ENCODE measurements at places on chromosomes 1 and 21.

GRCh38 chr1:235734335-235734734, 84.8 kb upstream of the GNG4 start:
- no peak for DNase-seq

DNA sequence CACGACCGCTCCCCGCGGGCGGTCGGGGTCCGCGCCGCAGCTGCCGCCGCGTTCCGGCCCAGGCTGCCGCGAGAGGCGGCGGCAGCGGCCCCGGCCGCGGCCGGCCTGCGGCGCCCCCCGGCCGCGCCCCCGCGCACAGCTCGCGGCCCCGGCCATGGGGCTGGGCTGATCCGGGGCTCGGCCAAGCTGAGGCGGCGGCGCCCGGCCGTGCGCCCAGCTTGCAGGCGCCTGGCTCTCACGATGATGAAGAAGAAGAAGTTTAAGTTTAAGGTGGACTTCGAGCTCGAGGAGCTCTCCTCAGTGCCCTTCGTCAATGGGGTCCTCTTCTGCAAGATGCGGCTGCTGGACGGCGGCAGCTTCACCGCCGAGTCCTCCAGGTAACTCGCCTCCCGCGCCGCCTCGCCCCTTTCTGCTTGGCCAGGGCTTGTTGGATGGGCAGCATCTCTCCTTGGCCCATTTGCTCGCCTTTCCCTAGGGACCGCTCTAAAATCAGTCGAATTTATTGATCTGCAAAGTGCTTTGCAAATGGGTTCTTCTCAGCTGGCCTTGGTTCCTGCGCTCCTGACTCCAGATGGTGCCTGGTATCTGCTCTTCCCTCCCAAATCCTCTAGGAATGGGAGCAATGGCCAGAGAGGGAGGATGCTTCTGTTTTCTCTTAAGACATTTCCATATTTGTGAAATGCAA, 431 bp downstream of the EEIG2 start:
- DNase-seq: no peak

GRCh38 chr1:20472860-20473711, 12.9 kb downstream of the CAMK2N1 start:
- DNase-seq: no peak

DNA sequence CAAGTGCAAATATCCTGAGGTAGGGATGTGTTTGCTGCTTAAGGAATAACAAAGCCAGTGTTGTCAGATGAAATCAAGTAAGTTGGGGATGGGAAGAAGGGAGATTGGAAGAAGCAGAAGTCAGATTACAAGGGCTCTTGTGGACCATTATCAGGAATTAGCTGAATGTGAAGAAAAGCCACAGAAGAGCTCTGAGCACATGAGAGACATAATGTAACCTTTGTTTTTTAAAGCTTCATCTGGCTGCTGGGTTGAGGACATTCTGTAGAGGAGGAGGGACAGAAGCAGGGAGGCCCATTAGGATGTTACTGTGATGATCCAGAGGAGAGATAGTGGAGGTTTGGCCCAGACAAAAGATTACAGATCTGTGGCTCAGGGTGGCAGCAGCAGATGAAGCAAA, 111.7 kb downstream of the DUSP10 start:
- no peak for DNase-seq

DNA sequence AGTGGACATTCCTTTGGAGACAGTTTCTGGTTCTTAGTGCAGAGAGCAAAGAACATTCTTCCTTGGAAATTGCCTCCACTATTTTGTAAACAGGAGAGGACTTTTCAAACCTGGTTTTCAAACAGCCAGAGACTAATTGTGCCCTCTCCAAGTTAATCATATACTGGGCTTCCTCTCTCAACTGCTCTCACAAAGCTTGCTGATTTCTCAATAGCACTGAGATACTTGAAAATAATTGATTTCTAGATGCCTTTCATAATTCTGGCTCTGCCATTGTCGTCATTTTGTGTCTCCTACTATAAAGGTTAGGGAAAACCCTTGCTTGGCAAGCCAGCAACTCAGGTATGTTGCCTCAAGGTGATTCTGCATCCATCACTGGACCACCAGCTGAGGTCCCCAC, 56.0 kb downstream of the KCNJ15 start:
- no peak for DNase-seq

GRCh38 chr1:61318319-61319125, 236.2 kb downstream of the NFIA start:
- DNase-seq: no peak

DNA sequence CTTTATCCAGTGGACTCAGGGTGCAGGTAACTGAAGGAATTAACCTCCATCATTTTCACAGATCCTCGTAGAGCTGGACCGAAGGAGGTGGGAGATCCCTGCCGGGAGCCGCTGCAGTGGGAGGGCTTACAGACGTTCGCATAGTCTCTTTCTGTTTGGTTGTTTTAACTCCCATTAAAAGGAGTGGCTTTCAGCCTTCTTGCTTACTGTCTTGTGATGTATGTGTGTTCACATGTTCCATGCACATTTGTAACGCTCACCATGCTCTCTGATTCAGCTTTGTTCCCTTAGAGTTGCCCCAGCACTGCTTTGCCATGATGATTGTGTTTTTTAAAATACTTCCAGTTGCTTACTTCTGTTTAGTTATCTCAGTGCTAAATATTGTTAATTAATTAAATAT, 85.8 kb downstream of the ADARB1 start:
- DNase-seq: no peak

All from stimulated activated CD4-positive, alpha-beta T cell treated with anti-CD3 and anti-CD28 coated beads, Interleukin-1b, Interleukin-23, amount 100 ng/mL, for 24 hours (primary cell).